Astrocyte of the spinal cord (primary cell): ENCODE measurements at places on chromosomes 12 and 14.

DNA sequence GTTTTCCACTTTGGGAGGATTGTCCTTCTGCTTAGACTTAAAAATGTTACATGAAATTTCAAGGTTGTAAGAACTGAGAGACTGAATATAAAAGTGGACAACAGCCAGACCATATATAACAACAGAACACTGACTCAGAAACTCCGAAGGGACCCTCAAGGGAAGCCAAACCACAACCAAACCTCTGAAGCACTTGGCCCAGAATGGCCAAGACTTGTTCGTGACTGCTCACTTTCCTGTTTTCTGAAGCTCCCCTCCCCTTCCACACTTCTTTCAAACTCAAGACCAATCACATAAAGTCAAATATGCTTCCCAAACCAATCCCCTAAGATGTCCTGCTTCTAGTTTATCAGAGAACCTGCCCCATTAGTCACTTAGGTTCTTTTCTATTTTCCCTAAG is 13.7 kb downstream of the OR6J1 start:
- DNase-seq = peak; percentile 95

GRCh38 chr12:117552971-117553370 is 191.5 kb upstream of the NOS1 start:
- DNase-seq = no peak

DNA sequence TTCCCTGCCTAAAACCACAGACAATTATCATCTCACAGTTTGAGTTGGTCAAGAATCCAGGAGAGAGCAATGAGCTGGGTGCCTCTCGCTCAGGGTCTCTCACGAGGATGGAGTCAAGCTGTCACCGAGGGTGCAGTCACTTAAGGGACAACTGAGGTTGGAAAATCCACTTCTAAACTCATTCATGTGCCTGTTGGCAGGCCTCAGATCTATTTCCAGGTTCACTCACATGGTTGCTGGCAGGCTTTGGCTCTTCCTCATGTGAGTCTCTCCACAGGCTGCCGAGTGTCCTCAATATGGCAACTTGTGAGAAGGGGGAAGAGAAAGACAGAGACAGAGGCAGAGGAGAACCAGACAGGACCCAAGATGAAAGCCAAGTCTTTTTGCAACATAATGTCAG is 10.5 kb upstream of the OR10P1 start:
- no peak for DNase-seq

GRCh38 chr12:2282318-2282717 is 229.5 kb downstream of the CACNA1C start:
- DNase-seq = no peak

GRCh38 chr12:30824311-30824710 is 69.6 kb upstream of the CAPRIN2 start:
- DNase-seq = no peak

DNA sequence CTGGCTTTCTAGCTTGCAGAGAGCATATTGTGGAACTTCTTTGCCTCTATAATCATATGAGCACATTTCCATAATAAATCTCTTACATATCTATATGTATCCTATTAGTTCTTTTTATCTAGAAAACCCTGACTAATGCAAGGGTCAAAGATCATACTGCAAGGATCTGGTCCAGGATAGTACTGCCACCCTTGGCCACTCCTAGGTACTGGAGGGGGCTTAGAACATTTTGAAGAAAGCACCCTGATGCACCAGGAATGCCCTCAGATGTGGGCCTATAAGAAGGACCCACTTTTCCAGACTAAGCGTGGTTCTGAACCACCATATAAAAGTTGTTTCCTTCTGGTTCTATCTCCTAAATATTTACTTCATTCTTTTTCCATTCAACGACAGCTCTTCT is 14.6 kb downstream of the ATXN7L3B start:
- DNase-seq = no peak

DNA sequence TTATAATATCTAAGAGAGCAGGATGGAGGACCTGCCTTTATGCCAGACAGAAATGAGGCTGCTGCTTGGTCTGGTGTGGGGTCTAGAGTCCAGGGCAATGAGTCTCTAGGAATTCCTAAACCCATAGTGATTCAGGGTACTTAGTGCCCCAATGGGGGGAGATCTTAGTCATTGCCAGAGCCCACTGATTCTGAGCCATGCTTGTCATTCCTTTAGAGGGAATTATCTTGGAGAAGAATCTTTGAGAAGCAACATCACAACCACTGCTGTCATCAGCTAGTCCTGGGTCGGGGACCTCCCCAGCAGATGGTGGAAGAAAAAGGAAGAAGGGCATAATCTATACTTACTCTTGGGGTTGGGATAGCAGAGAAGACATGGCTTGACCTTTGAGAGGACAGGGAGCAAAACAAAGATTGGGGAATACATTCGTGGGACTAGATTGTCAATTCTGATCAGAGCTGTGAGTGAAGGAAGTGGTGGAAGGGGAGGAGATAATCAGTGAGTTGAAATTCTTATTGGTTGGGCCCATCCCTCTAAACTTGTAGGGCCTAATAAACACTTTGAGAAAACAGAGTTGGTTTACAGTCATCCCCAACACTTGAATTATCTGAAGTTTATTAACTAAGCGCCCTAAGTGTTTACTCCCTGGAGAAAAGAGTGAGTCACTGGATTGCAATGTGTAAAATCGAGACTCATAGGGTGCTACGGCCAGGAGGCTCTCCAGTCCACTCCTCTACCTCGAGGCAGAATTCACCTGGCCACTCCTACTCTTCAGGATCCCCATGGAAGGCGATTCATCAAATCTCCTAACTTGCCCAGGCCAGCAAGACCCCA is 3.0 kb upstream of the KRT3 start:
- DNase-seq = no peak

GRCh38 chr14:93956514-93957332 is 19.6 kb downstream of the ASB2 start:
- DNase-seq = no peak

DNA sequence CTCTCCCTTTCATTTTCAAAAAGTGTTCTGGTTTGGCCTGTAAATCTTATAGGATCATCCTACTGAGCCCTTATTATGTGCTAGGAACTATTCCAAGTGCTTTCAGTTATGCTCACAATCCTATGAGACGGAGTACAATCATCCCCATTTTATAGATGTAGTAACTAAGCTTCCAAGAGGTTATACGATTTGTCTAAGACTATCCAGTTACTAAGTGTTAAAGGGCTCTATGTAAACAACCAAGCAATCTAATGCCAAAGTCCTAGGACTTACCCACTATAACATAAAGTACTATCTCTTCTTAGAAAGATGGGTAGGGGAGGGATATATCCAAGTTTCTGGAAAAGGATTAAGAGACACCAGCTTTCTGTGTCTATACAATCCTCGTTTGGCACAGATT is 6.7 kb downstream of the CFL2 start:
- no peak for DNase-seq

GRCh38 chr14:69650948-69651369 is 39.6 kb downstream of the SUSD6 start:
- DNase-seq = no peak

- no peak for DNase-seq
Measured at GRCh38 chr12:53493610-53494391, 5.5 kb downstream of the MAP3K12 start.

DNA sequence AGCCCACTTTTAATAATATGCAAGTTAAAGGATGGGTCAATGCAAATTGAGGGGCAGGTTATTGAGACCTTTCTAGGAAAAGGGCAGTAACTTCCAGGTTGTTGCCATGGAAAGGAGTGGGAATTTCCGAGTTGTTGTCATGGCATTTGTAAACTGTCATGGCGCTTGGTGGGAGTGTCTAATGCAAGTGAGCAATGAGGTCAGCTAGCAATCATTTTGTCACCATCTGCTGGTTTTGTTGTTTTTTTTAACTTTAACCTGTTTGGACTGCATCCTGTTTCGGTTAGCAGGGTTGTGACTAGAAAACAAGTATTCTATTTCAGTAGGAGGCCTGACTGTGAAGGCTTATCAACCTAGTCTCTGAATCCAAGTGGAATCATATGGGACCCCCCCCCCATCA is 85.8 kb upstream of the TSPAN11 start:
- DNase-seq = no peak

- DNase-seq = peak; percentile 53
Measured at GRCh38 chr12:118190266-118190665, 54.3 kb downstream of the PEBP1 start.

DNA sequence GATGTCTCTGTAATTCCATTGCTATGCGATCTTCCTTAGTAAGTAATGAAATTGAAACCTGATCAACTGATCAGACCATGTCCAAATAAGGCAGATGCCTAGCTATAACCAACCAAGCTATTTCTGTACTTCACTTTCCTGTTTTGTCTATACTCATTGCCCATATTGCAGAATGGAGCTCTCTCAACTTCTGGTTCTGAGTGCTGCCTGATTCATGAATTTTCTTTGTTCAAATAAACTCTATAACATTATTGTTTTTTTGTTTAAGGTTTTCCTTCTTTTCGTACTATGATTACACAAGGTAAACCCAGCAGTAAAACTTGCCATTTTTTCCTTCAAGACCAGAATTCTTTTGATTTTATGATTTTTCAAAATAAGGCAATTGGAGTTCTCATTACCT is 16.3 kb downstream of the COX16 start:
- no peak for DNase-seq

DNA sequence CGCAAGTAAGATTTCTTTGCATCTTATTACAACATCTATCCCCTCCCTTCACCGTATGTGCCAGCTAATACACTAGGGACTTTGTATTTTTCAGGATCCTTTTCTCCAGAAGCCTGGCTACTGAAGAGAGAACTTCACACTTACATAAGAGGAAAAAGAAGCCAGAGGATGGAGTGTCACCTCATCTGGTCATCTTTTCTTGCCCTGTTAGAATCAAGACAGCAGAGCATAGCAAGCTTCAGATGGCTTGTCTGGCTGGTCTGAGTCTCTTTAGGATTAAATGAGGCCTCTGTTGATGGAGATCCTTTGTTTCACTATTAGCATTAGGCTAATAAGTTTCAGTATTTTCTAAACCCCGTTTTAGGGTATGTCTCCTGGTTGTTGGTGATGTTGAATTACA is 14.4 kb upstream of the AACS start:
- DNase-seq = no peak

DNA sequence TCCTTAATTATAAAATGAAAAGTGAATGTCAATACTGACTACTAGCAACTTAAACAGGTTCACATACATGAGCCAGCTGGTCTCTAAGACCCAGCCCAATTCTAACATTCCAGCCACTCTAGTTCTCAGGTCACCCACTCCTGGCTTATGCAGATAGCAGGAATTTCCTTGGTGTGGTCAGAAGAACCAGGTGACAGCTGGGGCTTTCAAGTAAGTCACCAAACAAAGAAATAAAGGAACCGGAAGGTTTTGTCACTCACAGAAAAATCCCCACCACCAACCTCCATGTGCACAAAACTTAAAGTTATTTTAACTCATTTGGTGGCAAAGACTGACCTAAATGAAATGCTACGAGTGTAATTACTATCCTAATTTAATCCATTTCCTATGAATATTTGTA is 129.6 kb upstream of the CDKN3 start:
- no peak for DNase-seq

DNA sequence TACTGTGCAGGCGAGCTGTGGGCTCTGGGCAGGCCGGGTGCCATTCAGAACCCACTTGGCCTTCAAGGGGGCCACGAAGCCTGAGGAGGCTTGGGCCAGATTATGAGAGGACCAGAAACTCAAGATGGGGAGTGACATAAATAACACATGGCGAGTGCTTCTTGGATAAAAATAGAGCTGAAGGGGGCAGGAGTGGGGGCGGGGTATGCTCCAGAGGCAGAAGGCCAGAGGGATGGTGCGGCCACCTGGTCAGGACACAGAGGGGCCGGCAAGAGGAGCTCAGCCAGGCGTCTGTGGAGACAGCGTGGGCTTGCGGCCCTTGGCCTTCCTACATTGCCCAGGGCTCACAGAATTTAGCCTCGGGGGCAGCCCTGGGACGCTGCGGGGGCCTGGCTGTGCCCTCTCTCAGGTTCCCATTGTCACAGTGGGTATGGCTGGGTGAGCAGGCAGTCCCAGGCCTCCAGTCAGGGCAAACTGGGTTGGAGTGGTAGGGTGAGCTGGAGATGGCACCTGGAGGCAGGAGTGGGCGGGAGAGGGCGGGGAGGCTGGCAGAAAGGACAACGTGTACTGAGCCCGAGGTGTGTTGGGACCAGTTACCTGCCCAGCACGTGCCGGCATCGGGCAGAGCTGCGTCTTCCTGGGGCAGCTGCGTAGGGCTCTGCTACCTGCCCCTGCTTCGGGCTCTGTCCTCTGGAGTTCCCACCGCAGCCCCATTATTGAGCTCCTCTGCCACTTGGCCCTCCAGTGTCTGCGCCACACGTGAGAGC is 7.4 kb upstream of the SLC25A29 start:
- DNase-seq = no peak

- no peak for DNase-seq
Measured at GRCh38 chr12:11840366-11840765, 190.9 kb downstream of the ETV6 start.

GRCh38 chr12:92747151-92747550 is 44.4 kb downstream of the PLEKHG7 start:
- no peak for DNase-seq

DNA sequence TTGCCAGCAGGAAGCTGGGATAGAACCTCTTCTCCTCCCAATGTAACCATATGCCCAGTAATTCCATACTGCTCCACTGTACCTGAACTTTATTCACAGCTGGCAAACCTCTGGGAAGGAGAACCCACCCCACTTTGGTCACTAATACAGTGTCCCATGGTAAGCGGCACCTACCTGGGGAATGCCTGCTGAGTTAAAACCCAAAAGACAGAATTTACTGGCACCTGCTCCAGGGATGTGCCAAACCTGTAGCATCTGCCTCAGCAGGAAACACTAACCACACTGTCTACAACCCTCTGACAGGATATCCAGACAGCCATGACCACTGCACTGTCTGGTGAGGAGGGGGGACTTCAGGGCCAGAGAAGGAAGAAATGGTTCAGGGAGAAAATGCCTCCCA is 26.6 kb downstream of the DDX24 start:
- no peak for DNase-seq

GRCh38 chr12:14810167-14810952 is 3.6 kb downstream of the SMCO3 start:
- no peak for DNase-seq

DNA sequence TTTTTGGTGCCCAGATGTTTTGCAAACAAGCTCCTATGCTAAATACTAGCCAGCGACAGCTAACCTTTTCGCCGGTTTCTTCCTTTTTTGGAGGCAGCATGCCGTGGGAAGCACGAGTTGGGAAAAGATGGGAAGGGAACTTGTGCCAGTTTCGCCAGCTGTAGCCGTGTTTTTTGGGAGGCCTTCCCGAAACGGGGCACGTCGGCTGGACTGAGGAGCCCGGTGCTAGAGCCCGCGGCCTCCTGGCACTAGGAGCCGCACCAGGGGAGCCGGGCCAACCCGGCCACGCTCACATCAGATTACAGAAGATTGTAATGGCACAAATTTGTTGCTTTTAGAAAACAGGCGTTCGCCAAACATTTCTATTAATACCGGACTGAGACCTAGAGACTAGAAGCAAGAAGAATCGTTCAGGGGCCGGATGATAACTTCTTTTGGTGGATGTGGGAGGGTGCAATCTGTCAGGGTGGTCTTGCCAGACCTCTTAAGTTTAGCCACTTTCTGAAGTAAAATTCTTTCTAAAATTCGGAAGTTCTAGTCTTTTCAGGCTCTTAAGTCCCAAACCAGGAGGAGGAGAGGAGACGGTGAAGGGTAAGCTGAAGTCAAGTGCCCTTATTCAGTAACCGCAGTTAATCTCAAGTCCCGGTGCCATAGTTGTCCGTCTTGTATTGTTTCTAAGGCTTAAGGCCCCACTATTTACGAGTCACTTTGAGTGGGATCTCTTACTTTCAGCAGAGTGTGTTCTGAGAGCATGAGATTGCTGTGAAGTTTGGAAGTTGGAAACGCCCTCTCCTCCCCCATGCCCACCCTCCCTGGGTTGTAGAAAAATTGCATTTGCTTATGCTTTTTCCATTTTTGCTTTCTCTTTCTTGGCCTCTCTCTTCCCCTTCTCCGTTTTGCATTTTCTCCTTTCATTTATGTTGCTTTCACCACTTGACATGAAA is 1.3 kb downstream of the RASSF3 start:
- DNase-seq = peak; percentile 36
